ENCODE measurements at places on chromosomes 4 and X.

DNA sequence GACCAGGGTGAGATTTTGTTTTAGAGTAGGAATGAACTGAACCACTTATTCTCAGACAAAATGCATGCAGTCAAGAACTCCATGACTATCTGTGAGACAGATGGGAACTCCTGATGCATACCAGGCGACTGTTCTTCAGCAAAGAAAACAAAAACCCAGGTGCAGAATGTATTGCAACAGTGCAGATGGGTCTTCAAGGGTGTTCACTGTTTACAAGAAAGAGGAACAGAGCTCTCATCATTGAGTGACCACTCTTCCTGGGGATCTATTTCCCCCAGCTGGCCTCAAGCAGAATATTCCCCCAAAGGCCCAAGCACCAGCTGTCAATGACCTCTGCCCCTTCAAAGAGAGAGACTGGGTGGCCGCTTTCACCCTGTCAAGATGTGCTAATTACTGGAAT, 39.7 kb upstream of the BMP3 start:
- no peak for DNase-seq

DNA sequence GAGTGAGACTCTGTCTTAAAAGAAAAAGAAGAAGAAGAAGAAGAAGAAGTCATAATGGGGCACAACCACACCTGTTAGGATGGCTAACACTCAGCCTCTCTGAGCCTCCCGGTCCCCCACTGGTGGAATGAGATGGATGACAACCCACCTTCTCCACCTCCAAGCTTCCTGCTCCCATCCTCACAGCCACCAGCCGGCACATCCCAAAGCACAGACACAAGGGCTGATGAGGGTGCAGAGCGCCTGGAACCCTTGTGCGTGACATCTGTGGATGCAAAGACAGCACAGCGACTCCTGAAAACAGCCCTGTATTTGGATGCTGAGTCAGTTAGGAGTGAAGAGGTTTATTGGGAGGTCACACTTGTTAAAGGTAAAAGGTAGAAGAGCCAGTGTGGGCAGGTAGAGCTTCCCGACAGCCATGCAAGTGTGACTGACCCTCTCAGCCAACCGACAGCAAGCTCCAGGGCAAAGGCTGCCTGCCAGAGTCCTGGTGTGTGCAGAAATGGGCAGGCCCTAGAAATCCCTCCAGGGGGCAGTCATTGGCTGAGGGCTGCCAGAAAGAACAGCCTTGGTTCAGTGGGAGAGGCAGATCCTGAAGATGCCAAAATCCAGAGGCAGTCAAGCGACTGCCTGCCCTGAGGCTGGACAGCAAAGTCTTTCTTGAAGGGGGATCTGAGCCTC, 26.6 kb upstream of the MAN2B2 start:
- no peak for DNase-seq

DNA sequence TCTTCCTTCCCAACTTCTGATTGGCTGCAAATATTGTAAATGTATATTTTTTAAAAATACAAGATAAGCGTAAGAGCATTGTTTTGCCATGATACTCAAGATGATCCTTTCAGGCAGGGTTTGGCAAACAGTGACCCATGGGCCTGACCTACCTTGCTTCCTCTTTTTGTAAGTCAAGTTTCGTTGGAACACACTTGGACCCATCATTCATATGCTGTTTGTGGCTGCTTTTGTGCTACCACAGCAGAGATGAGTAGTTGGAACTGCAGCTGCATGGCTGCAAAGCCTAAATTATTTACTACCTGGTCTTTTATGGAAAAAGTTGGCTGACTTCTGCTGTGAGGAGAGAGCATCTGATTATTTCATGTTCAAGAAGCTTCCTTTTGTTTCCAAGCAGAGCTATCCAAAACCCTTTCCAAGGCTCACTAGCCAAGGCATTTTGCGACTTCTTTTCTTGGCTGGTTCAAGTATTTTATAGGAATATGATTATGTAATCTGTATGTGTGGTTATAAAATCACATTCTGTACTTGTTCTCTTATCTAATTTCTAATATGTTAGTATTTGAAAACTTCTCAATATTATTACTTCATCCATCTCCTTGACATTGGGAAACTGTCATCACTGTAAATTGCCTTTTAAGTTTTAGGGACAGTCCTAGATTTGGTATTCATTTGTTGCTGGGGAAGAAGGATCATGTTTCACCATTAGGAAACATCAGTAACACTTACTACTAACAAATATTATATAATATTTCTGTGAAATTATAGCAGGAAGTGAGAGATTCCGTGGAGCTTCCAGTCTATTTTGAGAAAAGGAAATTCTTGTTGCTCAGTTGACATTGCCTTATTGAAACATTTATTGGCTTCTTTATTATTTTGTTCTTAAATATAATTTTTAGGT, 109.2 kb downstream of the ARHGAP10 start:
- DNase-seq: no peak

DNA sequence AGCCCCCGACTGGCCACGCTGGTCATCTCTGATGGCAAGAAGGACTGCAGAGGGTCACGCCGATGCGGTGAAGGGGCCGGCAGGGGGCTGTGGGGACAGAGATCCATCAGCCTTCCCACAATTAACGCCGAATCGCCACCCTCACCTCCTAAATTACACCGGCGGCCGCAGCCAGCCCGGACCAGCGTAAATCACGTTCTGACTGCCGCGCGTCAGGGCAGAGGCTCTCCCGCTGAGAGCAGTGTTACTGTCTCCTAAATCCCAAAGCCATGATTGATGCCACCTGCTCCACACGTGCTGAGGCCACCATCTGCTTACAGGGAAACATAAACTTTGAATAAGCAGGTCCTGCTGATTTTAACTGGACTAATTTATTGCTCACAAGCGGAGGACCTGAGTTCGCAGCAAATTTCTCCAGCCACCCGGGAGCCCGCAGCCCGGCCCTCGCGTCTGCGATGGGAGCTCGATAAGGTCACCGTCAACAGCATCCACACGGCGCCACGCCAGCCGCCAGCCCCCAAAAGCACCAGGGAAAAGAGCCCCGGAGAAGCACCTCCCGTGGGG, 127.3 kb upstream of the NKX1-1 start:
- DNase-seq: no peak

All from activated CD4-positive, alpha-beta T cell treated with anti-CD3 and anti-CD28 coated beads for 1 hour (primary cell).